ENCODE measurements at places on chromosomes 12 and 14.

DNA sequence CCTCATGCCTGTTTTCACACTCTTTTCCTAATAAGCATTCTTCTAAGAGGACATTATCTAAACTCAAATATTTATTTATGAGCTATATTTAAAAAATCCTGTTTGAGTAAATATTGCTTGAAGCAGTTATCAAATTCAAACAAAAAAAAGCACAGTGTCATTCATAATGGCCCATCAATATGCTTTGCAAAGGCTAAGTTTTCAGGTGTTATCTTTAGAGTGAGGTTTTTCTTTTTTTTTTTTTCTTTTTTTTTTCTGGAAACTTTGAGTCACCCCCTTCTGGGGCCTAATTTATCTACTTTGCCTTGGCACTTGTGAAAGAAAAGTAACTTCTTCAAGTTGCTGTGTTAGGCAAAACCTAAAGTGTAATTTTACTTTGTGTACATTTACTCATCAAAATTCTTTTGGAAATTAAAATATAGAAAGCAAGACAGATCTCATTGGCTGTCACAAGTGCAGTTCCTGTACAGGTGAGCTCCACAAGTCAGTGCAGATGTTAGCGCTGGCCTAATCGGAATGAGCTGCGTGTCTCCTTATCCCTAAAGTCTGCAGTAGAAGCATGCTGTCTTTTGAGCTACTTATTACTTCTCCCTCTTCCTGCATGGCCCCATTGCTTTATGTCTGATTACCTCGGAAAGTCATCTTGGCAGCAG lies 53.3 kb downstream of the GLT1D1 start:
- no peak for DNase-seq

GRCh38 chr12:12791756-12792369 lies 6.4 kb downstream of the APOLD1 start:
- no peak for DNase-seq

DNA sequence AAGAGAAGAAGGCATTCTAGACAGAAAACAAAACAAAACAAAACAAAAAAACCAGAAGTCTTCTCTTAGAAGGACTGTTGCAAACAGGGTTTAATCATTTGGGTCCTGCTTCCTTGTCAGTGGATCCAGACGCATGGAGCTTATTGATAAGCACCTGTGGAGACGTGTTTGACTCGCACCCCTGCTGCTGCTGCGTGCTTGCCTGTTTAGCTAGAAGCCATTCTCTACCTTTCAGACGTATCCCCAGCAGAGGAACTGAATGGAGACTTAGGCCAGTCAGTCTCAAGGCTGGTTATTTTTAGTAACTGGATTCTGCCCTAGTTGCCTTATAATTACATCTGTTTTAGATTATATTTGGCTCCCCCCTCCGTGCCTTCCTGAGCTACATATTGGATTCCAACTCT lies 186.1 kb upstream of the EEA1 start:
- no peak for DNase-seq

GRCh38 chr12:124490584-124491305 lies 76.7 kb downstream of the NCOR2 start:
- DNase-seq = no peak

- no peak for DNase-seq
These were observed 395.1 kb upstream of the RGS6 start for GRCh38 chr14:71536927-71537772.

- DNase-seq = no peak
These were observed 379.4 kb downstream of the ZFP36L1 start for GRCh38 chr14:68413509-68413908.

DNA sequence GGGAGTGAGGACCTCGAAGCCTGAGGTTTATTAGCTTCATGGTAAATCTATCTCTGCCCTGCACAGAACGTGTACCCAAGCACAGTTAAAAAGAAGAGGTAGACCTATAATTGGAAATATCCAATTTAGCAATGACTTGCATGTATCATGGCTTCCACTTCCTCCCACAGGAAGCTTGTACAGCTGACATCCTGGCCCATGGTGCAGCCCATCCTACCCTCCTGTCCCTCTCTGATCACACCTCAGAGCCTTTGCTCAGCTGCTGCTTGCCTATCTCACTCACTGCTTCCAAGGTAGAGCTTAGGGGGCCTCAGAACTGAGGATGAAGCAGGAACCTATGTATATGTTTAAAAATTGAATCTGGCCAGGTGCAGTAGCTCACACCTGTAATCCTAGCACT lies 4.3 kb upstream of the BCDIN3D start:
- DNase-seq = no peak

GRCh38 chr12:83044736-83045135 lies 358.0 kb downstream of the TMTC2 start:
- no peak for DNase-seq

- no peak for DNase-seq
These were observed 22.7 kb downstream of the BEST3 start for GRCh38 chr12:69676257-69677012.

DNA sequence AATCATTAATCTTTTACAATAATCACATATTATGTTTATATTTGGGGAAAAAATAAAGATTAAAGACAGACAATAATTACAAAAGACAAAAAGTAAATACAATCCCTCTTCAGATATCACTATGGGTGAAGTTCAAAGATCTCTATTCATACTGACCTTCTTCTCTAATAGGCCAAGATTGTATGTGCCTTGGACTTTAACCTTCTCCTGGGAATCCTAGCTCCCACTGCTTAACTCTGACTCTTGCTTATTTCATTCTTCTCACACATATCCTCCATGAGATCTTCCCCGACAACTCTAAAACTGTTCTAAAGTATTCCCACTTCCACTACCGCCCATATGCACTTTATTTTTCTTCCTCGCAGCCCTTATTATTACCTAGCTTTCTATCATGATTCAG lies 83.8 kb downstream of the EEA1 start:
- DNase-seq = no peak

- DNase-seq = no peak
These were observed 3.8 kb downstream of the KCNH3 start for GRCh38 chr12:49542592-49543160.

DNA sequence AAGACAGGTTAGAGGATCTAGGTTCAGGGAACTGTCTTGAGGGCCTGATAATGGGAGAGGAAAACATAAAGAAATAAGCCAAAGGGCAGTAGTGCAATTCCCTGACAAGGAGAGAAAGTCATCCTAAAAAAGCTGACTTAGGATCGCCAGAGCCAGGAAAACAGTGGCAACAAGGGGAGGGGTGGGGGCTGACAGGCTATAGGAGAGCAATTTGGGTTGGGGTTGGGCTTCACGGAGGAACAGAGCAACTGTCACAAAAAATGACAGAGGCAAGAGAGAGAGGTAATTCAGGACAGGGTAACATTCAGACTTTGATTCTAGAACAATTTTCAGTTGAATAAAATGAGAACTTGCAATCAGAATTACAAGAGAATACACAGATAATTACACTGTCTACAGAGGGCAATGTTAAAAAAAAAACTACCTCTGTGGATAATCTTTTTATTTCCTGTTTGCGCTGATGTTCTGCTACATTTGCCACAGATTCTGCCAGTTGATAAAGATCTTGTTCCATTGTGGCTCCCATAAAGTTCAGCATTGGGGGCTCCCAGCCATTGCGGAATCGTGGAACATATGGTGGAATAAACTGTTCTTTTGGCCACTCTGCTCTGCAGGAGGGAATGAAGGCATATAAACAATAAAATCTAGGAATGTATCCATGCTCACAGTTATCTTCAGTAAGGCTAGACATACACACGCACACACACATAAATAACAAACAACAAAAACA lies 138.6 kb downstream of the EPS8 start:
- no peak for DNase-seq

- DNase-seq = no peak
These were observed 27.0 kb upstream of the DUSP6 start for GRCh38 chr12:89379148-89379838.

GRCh38 chr12:10654003-10654402 lies 19.8 kb downstream of the STYK1 start:
- DNase-seq = no peak

GRCh38 chr12:5439371-5439771 lies 7.5 kb downstream of the NTF3 start:
- no peak for DNase-seq

DNA sequence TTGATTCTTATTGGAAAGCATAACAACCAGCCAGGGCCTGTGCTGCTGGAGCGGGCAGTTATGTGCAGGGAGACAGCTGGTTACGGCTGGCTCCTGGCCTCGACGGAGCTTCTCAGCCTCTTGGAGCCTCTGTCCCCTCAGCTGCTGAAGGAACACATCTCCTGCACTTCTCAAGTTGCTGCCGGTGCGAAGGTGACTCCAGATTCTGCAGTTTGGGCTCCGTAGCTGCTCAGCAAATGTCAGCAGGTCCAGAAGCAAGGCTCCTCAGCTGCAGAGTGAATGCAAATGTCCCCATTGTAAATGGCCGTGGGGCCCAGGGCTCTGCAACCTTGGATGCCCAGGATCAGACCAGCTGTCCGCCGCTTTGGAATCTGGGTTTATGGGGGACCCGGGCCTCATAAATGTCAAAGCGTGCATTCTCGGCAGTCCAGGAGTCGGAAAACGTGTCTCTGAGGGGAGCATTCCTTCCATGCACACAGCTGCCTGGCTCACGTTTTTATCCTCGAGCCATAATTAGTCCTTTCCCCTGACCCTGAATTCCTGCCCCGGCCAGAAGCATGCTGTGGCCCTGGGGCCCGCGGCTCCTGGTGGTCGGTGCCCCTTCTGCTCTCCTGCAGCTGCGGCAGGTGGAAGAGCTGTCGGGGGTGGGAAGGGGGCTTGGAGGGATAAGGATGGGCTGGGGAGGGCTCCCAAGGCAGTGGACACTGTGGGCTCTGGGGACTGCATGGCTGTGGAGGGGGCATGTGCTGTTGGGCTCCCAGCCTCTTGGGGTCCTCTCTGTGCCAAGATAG lies 106.0 kb downstream of the KIF26A start:
- no peak for DNase-seq

DNA sequence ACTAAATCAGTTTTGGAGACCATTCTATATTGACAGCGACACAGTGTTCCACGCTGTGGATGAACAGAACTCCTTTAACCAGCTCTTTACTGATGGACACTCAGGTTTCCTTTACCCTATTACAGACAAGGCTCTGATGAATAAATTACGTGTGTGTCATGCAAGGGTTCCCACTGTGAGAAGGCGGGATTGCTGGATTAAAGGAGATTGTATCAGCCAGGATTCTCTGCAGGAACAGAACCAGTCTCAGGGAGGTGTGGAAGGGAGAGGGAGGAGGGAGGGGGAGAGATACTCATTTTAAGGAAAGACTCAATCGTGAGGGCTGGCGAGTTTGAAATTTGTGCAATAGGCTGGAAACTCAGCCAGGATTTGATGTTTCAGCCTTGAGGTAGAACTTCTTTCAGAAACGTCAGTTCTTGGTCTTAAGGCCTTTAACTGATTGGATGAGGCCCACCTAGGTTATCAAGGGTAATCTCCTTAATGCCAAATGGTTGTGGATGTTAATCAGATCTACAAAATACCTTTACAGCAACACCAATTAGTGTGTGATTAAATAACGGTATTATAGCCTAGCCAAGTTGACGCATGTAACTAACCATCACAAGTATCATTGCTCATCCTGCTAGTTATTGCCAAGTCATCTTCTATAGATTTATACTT lies 104.0 kb downstream of the GCH1 start:
- no peak for DNase-seq

- DNase-seq = no peak
These were observed 424 bp upstream of the CYP27B1 start for GRCh38 chr12:57767305-57767698.

DNA sequence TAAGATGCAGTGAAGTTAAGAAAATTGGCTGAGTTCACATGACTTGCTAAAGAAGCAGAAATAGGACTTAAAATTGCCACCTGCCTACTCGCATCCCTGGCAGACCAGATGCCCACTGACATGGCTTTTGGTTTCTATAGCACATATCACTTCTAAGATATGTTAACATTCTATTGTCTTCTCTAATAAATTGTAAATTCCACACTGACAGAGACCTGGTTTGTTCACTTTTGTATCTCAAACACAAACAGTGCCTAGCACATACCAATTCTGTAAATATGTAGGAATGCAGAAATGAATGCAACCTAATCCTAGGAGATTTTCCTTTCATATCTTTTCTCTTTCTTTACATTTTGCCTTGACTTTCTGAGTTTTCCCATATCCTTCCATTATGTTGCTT lies 1047.6 kb downstream of the AACS start:
- DNase-seq = no peak

DNA sequence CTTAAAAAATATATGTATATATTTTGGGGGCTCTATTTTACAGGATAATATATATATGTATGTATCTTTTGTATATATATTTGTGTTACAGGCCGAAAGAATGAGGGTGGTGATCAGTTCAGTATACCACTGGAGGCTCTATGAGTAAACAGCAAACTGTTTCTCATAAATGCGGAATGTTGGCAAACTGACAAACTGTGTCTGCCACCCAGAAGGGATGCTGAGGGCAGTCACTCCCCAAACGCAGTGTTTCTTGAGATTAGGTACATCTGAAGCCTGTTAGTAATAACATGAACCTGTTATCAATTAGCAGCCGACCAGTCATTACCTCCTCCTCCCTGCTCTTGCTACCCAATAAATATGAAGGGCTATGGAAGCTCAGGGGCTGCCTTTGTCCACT lies 20.8 kb downstream of the TNFAIP2 start:
- DNase-seq = no peak

DNA sequence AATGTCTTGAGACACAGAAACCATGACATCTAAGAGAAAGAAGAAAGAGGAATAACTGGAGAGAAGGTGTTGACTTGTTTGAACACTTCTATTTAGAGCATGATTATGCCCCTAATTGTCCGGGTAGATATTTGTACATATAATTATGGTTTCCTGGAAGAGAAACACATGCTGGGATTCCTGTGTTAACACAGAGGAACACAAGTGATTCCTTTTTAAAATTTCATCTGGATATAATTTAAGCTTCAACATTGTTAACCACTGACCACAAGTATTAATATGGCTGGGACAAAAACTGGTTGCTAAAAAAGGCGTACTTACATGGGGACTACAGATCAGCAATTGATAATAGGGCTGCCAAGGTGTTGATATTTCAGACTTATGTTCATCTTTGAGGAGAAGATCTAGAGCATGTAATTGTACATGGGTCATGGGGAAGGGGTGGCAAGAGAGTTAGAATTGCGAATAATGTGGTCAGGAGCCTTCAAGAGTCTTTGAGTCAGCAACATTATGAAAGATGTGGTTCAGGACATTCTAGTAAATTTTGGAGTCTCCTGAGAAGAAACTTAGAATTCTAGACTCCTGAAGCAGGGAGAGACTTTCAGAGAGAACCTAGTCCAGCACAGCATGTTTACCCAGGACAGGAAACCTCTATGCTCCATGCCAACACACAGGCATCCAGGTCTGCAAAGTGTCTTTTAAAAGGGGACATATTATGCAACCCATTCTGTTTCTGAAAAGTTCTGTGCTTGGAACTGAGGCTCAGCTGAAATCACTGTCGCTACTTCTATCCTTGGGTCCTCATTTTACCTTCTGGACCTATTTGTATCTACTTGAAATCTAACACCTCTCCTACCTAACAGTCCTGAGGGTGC lies 56.5 kb downstream of the SLC38A1 start:
- DNase-seq = no peak

DNA sequence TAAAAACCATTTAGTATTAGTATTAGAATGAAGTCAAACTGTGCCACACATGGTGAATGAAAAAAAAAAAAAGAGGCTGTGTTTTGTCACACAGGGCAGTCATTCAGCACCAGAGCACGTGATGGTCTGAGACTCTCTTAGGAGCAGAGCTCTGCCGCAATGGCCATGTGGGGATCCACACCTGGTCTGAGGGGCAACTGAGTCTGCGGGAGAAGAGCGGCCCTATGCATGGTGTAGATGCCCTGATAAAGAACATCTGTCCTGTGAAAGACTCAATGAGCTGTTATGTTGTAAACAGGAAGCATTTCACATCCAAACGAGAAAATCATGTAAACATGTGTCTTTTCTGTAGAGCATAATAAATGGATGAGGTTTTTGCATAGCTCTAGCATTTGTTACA lies 12.2 kb upstream of the BDKRB1 start:
- no peak for DNase-seq
